ENCODE measurements at places on chromosomes 11 and 22.

DNA sequence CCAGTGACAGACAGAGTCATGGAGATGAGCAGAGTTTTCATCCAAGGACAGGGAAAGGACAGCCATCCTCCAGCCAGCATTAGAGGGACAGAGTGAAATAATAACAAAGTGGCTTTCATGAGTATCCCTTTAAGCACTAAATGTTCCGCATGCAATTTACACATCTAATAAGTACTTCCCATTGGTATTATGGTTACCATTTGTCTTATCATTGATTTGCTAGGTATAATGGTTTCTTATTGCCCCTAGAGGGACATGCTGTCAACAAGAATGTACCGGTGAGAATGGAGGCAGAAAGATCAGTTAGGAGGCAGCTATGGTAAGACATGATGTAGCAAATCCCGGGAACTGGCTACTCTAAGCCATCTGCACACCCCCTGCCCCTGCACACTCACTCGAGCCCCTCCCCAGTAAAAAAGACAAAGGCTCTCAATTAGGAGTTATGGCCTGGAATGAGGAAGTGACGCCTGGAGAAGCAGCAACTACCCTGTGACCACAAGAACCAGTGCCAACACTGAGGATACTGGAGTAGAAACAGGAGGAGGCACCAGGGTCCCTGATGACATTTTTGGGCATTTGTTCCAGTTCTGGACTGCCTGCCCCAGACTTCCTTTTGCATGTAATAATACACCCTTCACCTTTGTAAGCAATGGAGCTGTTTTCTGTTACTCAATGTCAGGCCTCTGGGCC lies 30.2 kb upstream of the HMGXB4 start:
- DNase-seq, result no peak

DNA sequence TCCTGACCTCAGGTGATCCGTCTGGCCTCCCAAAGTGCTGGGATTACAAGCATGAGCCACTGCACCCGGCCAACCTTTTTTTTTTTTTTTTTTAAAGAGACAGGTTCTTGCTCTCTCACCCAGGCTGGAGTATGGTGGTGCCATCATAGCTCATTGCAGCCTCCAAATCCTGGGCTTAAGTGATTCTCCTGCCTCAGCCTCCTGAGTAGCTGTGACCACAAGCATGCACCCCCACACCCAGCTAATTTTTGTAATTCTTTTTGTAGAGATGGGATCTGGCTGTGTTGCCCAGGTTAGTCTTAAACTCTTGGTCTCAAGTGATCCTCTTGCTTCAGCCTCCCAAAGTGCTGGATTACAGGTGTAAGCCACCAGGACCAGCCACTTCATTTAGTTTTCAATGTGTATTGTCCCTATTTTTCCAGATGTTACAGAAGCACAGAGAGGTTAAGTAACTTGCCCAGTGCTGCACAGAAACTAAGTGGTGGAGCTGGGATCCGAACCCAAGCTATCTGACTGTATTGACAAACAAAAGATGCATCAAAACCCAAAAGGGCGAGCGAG lies 55.6 kb upstream of the GRK3 start:
- no peak for DNase-seq

- DNase-seq, result no peak
These were observed 84.6 kb upstream of the NNMT start for GRCh38 chr11:114211444-114212121.

- DNase-seq, result no peak
These were observed 18.2 kb upstream of the GRK2 start for GRCh38 chr11:67247946-67248550.
